ENCODE measurements at places on chromosomes 11 and 22.
A peak's percentile ranks its signal among the peaks of the same experiment; 100 is the strongest.

DNA sequence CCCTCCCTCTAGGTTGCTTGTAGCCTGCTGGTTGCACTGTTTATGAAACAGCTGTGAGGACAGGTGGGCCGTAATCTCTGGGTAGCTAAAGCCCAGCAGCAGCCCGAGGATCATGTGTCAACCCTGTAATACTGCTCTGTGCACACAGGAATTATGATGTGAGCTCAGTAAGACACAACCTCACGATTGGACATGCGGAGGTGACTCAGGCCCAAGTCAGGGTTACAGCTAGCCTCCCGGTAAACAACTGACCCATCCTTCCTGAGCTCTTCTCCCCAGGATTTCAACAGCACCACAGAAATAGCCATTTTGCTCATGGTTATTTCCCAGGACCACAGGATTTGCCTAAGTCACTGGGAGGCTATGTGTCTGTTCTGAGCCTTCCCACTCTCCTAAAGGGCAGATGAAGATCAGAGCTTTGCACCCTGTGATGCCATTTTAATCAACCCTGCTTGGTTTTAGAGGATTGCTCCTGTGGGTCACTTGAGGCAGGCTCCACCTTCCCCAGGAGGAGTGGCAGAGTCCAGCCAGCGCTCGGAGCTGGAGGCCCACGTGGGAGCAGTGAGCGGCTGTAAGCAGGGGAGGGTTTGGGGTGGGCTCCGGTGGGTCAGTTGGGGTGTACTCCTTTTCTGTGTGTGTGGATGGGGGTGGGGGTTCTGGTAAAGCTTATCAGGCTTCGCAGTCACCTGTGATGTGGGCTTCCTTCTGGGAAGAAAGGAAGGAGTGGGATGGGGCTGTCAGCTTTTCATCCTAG, at the start of gene AMPD3:
AMPD3 (plus strand) TSS at position 387 of the 754 bp plus-strand sequence. CDS start 6,256 bp downstream, outside the sequence.
- peak within 1 kb of the TSS; percentile 49 for H3K4me3 ChIP-seq
- H3K4me1 ChIP-seq: peaks cover 24% of the 10 kb centered on the region
- DNase-seq: peak; percentile 99

DNA sequence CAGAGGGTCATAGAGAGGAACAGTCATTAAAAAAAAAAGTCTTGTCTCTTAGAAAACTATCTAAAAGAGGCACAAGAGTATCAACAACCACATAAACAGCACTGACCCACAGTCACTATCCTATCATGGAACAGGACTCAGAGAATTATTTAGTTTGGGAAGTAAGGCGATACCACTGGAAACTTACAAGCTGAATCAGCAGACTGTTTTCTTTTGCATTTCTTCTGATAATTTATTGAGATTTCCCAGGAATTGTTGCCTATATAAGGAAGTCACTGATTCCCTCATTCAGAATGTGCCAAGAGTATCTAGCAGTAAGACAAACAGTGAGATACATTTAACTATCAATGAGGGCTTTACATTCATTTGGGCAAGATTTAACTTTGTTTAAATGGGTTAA, 304.1 kb downstream of the GUCY1A2 start:
- peaks cover 2% of the 10 kb centered on the region for H3K4me1 ChIP-seq
- no peak overlapping the region for H3K27ac ChIP-seq
- H3K4me3 ChIP-seq: no peak overlapping the region
- H3K36me3 ChIP-seq: no peaks in the 10 kb centered on the region
- no peaks in the 10 kb centered on the region for H3K27me3 ChIP-seq

- no peak overlapping the region for H3K27ac ChIP-seq
- DNase-seq: no peak
- H3K27me3 ChIP-seq: no peaks in the 10 kb centered on the region
- H3K4me1 ChIP-seq: peaks cover 1% of the 10 kb centered on the region
- H3K4me3 ChIP-seq: no peak overlapping the region
Observed at GRCh38 chr11:16186680-16187079, 169.7 kb downstream of the SOX6 start.

GRCh38 chr11:19646921-19647320, 65.7 kb upstream of the NAV2 start:
- DNase-seq: peak; percentile 93
- no peak overlapping the region for H3K27ac ChIP-seq
- peaks cover 15% of the 10 kb centered on the region for H3K27me3 ChIP-seq
- H3K4me3 ChIP-seq: no peak overlapping the region

- DNase-seq: no peak
- no peaks in the 10 kb centered on the region for H3K36me3 ChIP-seq
- no peak overlapping the region for H3K27ac ChIP-seq
- H3K4me1 ChIP-seq: no peaks in the 10 kb centered on the region
Observed at GRCh38 chr11:60910281-60910687, 3.7 kb upstream of the TMEM109 start.

- no peak overlapping the region for H3K4me3 ChIP-seq
- no peak overlapping the region for H3K27ac ChIP-seq
- DNase-seq: no peak
- no peaks in the 10 kb centered on the region for H3K36me3 ChIP-seq
- no peaks in the 10 kb centered on the region for H3K4me1 ChIP-seq
Observed at GRCh38 chr11:41308286-41308685, 151.2 kb downstream of the LRRC4C start.

DNA sequence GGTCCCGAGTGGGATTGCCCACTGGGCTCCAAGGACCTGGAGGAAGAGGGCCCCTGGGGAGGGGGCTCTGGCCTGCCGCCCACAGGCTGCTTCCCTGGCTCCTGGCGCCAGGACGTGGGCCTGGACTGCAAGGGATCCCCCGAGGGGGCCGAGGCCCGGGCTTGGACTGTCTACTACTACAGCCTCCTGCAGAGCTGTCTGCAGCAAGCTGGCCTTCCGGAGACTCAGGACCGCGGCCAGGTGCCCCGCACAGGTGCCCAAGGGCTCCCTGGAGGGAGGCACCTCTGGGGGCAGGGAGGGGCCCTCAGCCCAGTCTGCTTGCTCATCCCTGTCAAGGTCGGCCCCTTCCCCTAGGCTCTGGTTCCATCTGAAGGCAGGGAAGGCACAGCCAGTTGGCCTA, 1.9 kb downstream of the CARNS1 start:
- no peak overlapping the region for H3K4me3 ChIP-seq
- H3K27ac ChIP-seq: no peak overlapping the region
- H3K4me1 ChIP-seq: peaks cover 5% of the 10 kb centered on the region
- H3K36me3 ChIP-seq: no peaks in the 10 kb centered on the region

GRCh38 chr11:68843052-68843561, 1.4 kb upstream of the CPT1A start:
- H3K4me3 ChIP-seq: peak overlapping the region; percentile 35
- H3K36me3 ChIP-seq: no peaks in the 10 kb centered on the region
- peaks cover 15% of the 10 kb centered on the region for H3K4me1 ChIP-seq
- H3K27ac ChIP-seq: no peak overlapping the region
- peaks cover 14% of the 10 kb centered on the region for H3K27me3 ChIP-seq

DNA sequence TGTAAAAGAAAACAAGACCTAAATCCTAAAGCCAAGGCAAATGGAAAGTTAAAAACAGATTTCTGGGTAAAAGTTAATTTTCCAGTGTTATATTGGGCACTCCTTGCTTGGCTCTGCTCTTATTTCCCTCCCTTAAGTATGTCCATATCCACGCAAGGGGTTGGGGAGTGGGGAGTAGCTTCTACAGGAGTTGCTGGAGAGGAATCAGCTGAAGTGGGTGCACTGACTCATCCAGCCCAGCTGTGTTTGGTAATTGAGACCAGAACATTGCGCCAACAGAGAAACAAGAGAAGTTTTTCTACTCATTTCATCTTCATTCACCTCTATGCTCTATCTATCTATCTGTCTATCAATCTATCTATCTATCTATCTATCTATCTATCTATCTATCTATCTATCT, 298.4 kb upstream of the PDGFD start:
- H3K36me3 ChIP-seq: no peaks in the 10 kb centered on the region
- no peak overlapping the region for H3K4me3 ChIP-seq
- peak; percentile 81 for DNase-seq

DNA sequence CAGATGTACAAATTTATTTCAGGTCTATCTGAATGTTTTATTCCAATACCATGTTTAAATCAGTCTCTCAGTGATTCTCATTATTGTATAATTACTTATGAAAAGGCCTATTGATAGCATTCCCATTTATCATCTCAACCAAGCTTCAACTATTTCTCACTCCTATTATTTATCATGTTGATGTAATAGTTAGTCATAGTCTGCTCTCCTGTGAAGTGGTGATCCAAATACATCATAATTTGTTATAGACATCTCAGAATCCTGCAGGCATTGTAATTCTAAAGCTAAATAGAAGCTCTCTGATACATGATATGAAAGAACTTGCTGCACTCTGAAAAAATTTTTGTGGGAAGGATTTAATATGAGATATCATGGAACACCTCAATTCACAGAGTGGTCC, 21.8 kb upstream of the OR8G1 start:
- no peak for DNase-seq
- no peak overlapping the region for H3K27ac ChIP-seq
- no peaks in the 10 kb centered on the region for H3K36me3 ChIP-seq
- no peaks in the 10 kb centered on the region for H3K27me3 ChIP-seq

DNA sequence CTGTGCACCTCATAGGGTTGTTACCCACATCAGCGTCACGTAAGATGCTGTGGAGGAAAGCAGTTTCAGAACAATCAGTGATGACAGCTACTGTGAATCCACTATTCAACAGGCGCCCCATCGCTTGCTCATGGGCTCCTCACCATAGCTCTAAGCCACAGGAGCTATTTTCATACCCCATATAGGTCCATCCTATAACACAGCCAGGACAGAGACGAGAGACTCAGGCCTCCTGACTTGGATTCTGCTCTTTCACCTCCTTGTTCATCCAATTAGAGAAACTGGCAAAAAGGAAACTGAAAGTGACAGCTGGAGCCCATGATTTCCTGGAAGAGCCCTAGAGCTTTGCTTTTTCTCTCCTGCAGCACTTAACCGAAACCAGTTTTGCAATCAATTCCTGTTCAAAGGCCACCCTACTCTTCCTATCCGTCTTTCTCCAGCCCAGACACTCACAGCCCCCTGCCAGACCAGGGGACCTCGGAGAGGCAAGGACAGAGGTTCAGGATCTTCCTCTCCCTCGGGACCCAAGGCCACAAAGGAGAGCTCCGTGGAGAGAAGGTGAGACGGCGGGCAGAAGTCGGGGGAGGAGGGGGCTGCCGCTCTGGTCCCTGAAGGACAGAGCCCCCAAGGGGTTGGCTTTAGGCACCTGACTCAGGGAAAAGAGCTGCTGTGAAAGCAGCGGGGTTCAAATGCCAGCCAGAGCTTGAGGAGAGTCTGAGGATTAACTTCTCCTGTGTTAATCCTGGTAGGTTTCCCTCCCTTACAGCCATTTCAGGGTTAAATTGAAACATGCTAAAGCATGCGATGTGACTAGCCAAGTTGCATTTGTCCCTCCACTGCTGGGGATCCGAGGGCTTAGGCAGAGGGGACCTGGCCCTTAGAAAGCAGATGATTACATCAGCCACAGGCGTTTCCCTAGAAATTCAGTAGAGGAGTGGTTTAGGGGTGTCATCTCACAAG, at the start of gene APOL6:
APOL6 (plus strand) TSS at position 381 of the 960 bp plus-strand sequence. CDS start 7,980 bp downstream, outside the sequence.
- H3K36me3 ChIP-seq: peaks cover 5% of the 10 kb centered on the region
- peak within 1 kb of the TSS; percentile 73 for H3K4me3 ChIP-seq
- H3K4me1 ChIP-seq: peaks cover 10% of the 10 kb centered on the region
- peak within 1 kb of the TSS; percentile 95 for H3K27ac ChIP-seq

DNA sequence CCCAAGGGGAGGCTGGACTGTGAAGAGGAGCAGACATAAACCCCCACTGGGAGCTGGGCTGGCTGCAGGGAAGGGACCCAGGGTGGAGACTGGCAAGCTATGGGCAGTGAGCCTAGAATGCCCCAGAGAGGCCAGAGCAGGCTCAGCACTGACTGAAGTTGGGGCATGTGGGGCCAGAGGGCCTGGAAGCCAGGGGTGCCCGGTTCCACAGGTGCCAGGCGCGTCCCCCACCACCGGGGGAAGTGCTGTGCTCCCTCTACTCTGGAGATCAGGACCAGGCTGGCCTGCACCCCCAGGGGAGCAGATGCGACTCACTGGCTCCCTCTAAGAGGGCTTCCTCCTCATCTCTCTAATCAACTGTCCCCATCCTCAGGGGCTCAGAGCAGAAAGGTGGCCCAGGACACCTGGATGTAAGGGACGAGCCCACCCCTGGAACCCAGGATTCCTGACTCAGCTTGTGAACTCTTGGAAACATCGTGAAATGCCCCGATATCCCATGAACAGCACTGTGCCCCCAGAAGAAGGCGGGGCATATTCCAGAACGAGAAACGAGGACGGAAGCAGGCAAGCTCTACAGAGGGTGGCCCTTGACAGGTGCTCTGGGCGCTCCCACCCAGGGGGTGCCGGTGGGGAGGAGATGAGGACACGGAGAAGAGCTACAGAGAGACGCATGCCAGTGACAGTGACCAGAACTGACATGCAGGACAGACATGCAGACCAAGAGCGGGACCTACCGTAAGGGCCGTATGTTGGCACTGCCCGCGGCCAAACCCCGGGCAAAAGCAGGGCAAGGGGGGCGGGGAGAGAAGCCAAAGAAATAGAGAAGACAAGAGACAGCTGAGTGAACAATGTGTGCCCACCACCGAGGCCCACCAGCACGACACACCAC, 20.4 kb downstream of the MAFF start:
- H3K36me3 ChIP-seq: peaks cover 54% of the 10 kb centered on the region
- H3K4me3 ChIP-seq: no peak overlapping the region
- no peak overlapping the region for H3K27ac ChIP-seq
- H3K4me1 ChIP-seq: peaks cover 17% of the 10 kb centered on the region
- no peaks in the 10 kb centered on the region for H3K27me3 ChIP-seq
- DNase-seq: no peak

GRCh38 chr11:12029738-12030363, 21.4 kb upstream of the DKK3 start:
- no peaks in the 10 kb centered on the region for H3K27me3 ChIP-seq
- H3K27ac ChIP-seq: no peak overlapping the region
- peak; percentile 65 for DNase-seq
- H3K36me3 ChIP-seq: no peaks in the 10 kb centered on the region
- peaks cover 8% of the 10 kb centered on the region for H3K4me1 ChIP-seq
- H3K4me3 ChIP-seq: no peak overlapping the region
